ENCODE measurements at places on chromosomes 6 and 20. TPM values are rescaled to one million over a fixed set of nuclear protein-coding genes. Genes with fewer than 3 reads are reported as not detected.

Gene COL12A1
- 439 TPM for total RNA-seq

Gene MCHR2
- total RNA-seq, result not detected

Gene C20orf202
- total RNA-seq, result 0.52 TPM

Gene VSTM2L
- 11.1 TPM for total RNA-seq

Gene ADGB
- not detected for total RNA-seq

Gene TUBB2A
- total RNA-seq, result 181 TPM

Gene PRDM13
- not detected for total RNA-seq

Gene SLC52A3
- not detected for total RNA-seq

Gene RAB32
- total RNA-seq, result 45.3 TPM

Gene JPH2
- 187 TPM for total RNA-seq

Gene SLC35D3
- total RNA-seq, result 0.17 TPM

Gene BCAS1
- not detected for total RNA-seq

Gene SPTLC3
- total RNA-seq, result 3.1 TPM

Gene BEND3
- total RNA-seq, result 0.83 TPM

Gene LHFPL5
- total RNA-seq, result not detected

Gene SYNDIG1
- not detected for total RNA-seq

Gene PPP1R3G
- total RNA-seq, result 3.0 TPM

Gene TFAP2A
- total RNA-seq, result 3.0 TPM

Gene SLC17A1
- not detected for total RNA-seq

Gene TNFAIP3
- 54.3 TPM for total RNA-seq

Gene MCCD1
- total RNA-seq, result not detected

Gene GPX5
- total RNA-seq, result not detected

Gene EPHA7
- total RNA-seq, result 158 TPM

Gene SPATS1
- total RNA-seq, result not detected

Gene SUMO4
- 1.2 TPM for total RNA-seq

Gene ECI2
- 42.2 TPM for total RNA-seq

Gene HNF4A
- total RNA-seq, result 0.63 TPM

Gene CCN6
- total RNA-seq, result not detected

Gene PTCRA
- total RNA-seq, result not detected

Gene ELOVL4
- total RNA-seq, result 2.1 TPM

Gene PLCB1
- 72.9 TPM for total RNA-seq

Gene DLK2
- total RNA-seq, result not detected

Gene CAP2
- total RNA-seq, result 55.2 TPM

Gene BNIP5
- not detected for total RNA-seq

Gene SRSF12
- total RNA-seq, result 2.0 TPM

Gene MUC22
- total RNA-seq, result not detected

Gene GTSF1L
- not detected for total RNA-seq

Gene CLVS2
- 0.17 TPM for total RNA-seq

Gene SIRPB1
- 3.8 TPM for total RNA-seq

Gene BFSP1
- total RNA-seq, result 2.7 TPM

Measured in esophagus muscularis mucosa (tissue), 4 donors.